T-helper 2 cell (primary cell): ENCODE measurements at places on chromosomes 2 and 18.
A peak's percentile ranks its signal among the peaks of the same experiment; 100 is the strongest.

GRCh38 chr2:227848586-227848985 lies 22.8 kb upstream of the DAW1 start:
- peak; percentile 74 for DNase-seq

- DNase-seq: no peak
These were observed 643.2 kb upstream of the PIK3C3 start for GRCh38 chr18:41311571-41312547.

DNA sequence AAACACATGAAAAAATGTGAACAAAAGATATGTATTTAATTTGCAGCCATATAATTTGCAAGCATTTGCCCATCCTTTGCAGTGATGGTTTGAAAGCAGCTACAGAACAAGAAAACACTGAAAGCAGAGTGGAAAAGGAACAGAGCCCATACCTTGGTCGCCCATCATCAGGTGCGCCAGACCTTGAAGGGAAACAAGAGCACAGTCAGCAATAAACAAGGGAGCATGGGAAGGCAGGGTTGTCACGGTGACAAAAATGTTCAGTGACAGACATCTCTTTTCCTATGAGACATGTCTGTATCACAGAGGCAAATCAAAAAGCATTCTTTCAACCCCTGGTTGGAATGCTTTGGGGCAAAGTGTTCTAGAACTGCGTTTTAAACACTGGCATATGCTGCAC lies 109.4 kb downstream of the NRXN1 start:
- no peak for DNase-seq

DNA sequence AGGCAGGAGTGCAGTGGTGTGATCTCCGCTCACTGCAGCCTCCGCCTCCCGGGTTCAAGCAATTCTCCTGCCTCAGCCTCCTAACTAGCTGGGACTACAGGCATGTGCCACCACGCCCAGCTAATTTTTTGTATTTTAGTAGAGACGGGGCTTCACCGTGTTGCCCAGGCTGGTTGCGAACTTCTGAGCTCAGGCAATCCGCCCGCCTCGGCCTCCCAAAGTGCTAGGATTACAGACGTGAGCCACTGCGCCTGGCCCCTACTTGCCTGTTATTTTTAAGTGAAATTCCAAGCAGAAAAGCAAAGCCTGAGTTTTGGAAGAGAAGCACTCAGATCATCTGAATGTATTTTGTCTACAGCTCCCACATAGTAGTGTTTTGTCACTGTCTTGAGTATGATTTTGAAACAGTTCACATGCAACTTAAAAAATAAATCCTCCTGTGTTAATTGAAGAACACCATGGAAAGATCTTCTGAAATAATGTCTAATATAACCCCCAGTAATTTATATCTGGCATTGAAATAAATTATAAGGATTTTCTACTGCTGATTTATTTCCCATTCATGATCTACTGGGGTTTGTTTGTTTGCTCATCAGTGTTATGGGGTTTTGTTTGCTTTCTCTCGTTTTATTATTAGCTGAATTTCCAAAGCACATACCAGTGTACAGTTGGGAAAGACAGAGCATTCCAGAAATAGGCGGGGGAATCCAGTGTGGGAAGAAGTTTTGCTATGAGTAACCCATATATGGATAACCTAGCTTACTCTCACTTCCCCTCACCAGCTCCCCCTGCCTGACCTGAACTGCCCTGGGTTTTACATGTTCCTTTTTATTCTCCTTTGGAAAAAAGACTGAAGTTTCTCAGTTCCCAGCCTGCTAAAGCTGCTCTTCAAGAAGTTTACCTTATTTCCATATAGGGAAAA lies 80.1 kb upstream of the MAP3K20 start:
- no peak for DNase-seq
